ENCODE measurements at places on chromosomes 7 and 10.

GRCh38 chr10:69470463-69471384 is 19.5 kb downstream of the TSPAN15 start:
- H3K27me3 ChIP-seq: no peaks in the 10 kb centered on the region
- H3K36me3 ChIP-seq: no peaks in the 10 kb centered on the region
- peak overlapping the region; percentile 82 for H3K27ac ChIP-seq
- peaks cover 67% of the 10 kb centered on the region for H3K4me1 ChIP-seq
- H3K4me3 ChIP-seq: peak overlapping the region; percentile 3
- DNase-seq: no peak

GRCh38 chr10:71653044-71653443 is 66.5 kb downstream of the C10orf105 start:
- H3K4me3 ChIP-seq: no peak overlapping the region
- H3K4me1 ChIP-seq: no peaks in the 10 kb centered on the region
- DNase-seq: no peak
- no peak overlapping the region for H3K27ac ChIP-seq
- peaks cover 16% of the 10 kb centered on the region for H3K27me3 ChIP-seq

GRCh38 chr7:22426463-22427094 is 69.6 kb upstream of the RAPGEF5 start:
- peaks cover 18% of the 10 kb centered on the region for H3K4me1 ChIP-seq
- H3K27me3 ChIP-seq: no peaks in the 10 kb centered on the region
- no peak overlapping the region for H3K4me3 ChIP-seq
- DNase-seq: no peak
- H3K27ac ChIP-seq: no peak overlapping the region

DNA sequence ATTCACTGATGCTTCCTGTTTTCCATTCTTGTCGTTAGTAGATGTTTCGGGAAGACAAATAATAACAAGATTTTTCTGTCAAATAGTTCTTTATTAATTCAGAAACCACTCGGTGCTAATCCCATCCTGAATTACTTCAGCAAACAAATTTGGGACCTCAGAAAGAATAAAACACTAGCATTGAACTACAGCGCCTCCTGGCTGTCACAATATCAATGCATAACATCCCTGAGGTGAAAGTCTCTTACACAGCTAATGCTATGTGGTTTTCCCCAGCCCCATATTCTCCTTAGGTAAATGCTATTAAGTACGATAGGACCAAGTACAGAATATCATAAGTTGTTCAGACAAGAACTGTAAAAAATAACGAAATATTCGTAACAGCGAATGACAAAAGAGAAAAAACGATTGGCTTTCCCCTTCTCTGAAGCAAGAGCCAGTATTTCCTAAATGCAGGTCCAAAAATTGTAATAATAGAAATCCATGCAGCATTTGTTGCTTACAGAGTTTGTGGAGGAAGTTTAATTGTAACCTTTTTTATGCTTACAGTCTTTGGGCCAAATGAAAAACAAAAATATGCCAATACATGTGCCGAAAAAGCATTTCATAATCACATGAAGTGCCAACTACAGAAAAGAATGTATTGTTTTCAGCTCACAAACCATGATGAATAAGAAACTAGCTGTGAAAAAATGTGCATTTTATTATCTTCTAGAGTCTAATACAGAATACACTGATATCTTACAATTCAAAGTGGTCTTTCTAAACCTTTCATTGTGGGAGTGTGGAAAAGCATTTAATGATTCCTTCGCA is 47.3 kb downstream of the MYPN start:
- no peak for DNase-seq
- H3K4me3 ChIP-seq: no peak overlapping the region
- H3K27ac ChIP-seq: no peak overlapping the region

DNA sequence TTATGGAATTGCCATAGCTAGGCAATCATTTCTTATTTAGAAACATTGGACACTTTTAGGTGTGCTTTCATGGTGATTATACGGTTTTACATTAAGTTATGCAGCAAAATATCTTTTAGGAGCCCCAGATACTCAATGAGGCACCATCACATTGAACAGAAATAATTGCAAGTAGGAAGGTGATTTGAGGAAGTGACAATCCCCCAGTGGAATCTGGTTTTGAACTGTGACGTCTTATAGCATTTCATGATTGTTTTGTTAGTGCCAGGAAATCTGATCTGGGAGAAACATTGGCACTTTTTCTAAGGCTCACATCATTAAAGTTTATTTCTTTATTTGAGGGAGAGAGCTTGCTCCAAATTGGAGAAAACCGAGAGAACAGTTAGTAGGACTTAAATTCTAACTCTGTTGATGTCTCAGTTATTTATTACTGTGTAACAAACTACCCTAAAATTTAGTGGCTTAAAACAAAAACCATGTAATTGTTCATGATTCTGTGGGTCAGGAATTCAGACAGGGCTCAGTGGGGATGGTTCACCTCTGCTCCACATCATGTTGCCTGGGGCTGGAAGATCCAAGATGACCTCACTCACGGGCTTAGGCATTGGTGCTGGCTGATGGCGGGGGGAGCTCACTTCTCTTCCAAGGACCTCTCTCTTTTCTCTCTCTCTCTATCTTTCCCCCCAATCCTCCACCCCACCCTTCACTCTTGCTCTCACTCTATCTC is 78.2 kb upstream of the STEAP1B start:
- peaks cover 46% of the 10 kb centered on the region for H3K4me1 ChIP-seq
- no peaks in the 10 kb centered on the region for H3K36me3 ChIP-seq
- peaks cover 1% of the 10 kb centered on the region for H3K27me3 ChIP-seq
- DNase-seq: no peak
- H3K27ac ChIP-seq: peak overlapping the region; percentile 91
- no peak overlapping the region for H3K4me3 ChIP-seq

DNA sequence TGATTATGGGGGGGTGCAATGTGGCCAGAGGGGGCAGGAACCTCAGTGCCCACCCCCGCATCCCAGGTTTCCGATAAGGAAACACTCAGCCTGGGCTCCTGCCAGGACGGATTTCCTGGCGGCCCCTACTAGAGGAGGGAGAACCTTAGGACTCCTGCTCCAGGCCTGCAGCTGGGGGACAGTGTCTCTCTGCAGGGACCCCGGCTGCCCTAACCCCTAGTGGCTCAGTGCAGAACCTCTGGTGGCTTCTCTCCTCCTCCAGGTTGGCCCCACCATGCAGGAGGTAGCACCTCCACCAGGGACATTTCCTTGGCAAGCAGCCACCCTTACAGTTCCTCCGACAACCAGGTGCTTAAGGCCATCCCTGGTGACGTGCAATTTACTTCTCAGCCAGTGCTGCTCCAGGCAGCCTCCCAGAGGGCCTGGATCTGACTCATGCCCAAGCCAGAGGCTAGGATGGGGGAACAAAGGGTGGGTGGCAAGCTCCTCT is 31.9 kb downstream of the SH2B2 start:
- H3K4me3 ChIP-seq: no peak overlapping the region
- H3K27me3 ChIP-seq: peaks cover 2% of the 10 kb centered on the region
- no peak overlapping the region for H3K27ac ChIP-seq
- DNase-seq: no peak
- no peaks in the 10 kb centered on the region for H3K4me1 ChIP-seq
- H3K36me3 ChIP-seq: no peaks in the 10 kb centered on the region

GRCh38 chr7:136687693-136688322 is 180.6 kb upstream of the CHRM2 start:
- H3K4me1 ChIP-seq: peaks cover 15% of the 10 kb centered on the region
- H3K4me3 ChIP-seq: no peak overlapping the region
- peaks cover 2% of the 10 kb centered on the region for H3K27me3 ChIP-seq
- no peak overlapping the region for H3K27ac ChIP-seq
- H3K36me3 ChIP-seq: no peaks in the 10 kb centered on the region
- DNase-seq: no peak

GRCh38 chr7:151309311-151309710 is 32.3 kb upstream of the NUB1 start:
- no peak for DNase-seq
- H3K27ac ChIP-seq: no peak overlapping the region
- no peaks in the 10 kb centered on the region for H3K36me3 ChIP-seq

GRCh38 chr10:489330-489729 is 200.1 kb downstream of the DIP2C start:
- no peak overlapping the region for H3K4me3 ChIP-seq
- H3K27ac ChIP-seq: no peak overlapping the region
- peaks cover 3% of the 10 kb centered on the region for H3K36me3 ChIP-seq
- DNase-seq: no peak
- H3K27me3 ChIP-seq: no peaks in the 10 kb centered on the region

- H3K4me1 ChIP-seq: peaks cover 9% of the 10 kb centered on the region
- no peaks in the 10 kb centered on the region for H3K27me3 ChIP-seq
- H3K4me3 ChIP-seq: no peak overlapping the region
- no peak for DNase-seq
- H3K36me3 ChIP-seq: peaks cover 22% of the 10 kb centered on the region
- no peak overlapping the region for H3K27ac ChIP-seq
Observed at GRCh38 chr10:102656791-102657371, 12.6 kb downstream of the TRIM8 start.

DNA sequence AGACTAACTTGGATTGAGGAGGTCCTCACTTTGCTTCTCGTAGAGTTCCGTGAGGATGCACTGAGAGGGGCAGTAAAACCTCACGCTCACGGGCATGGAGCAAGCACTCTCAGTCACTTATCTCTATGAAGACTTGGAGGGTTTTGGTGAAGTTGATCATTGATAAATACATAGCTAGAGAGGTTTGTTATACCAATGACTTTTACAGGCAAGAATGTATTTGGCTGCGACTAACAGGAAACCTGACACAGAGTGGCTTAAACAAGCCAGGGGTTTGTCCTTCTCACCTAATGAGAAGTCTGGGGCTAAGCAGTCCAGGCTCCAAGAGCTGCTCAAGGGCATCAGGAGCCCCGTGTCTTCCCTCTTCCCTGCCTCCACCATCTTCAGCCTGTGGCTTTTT is 6.1 kb downstream of the BICC1 start:
- H3K4me1 ChIP-seq: peaks cover 59% of the 10 kb centered on the region
- H3K27me3 ChIP-seq: no peaks in the 10 kb centered on the region
- peak overlapping the region; percentile 67 for H3K27ac ChIP-seq
- H3K4me3 ChIP-seq: no peak overlapping the region

DNA sequence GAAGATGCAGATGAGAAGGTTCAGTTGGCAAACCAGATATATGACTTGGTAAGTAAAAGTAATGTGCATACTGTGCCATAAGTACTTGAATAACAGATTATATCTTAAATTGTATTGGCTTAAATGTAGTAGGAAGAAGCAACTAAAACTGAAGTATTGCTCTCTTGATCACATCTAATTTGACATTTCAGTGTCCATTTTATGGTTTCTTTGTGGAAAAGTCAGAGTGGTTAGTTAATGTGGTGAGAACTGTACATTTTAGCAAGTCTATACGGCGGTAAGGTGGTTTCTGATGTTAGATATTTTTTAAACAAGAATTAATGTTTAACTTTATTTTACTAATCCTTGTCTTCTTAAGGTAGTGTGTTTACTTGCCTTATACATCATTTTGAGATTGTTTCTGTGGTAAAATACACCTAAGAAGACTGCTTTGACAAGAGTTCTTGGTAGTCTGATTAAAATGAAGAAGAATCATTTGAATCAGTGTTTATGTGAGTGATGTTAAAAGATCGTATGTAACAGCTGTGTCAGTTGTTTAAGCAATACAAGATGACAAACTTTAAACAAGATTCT is 5.1 kb downstream of the ING3 start:
- H3K27me3 ChIP-seq: no peaks in the 10 kb centered on the region
- H3K4me1 ChIP-seq: peaks cover 11% of the 10 kb centered on the region
- H3K27ac ChIP-seq: no peak overlapping the region
- H3K4me3 ChIP-seq: no peak overlapping the region
- H3K36me3 ChIP-seq: peaks cover 8% of the 10 kb centered on the region

DNA sequence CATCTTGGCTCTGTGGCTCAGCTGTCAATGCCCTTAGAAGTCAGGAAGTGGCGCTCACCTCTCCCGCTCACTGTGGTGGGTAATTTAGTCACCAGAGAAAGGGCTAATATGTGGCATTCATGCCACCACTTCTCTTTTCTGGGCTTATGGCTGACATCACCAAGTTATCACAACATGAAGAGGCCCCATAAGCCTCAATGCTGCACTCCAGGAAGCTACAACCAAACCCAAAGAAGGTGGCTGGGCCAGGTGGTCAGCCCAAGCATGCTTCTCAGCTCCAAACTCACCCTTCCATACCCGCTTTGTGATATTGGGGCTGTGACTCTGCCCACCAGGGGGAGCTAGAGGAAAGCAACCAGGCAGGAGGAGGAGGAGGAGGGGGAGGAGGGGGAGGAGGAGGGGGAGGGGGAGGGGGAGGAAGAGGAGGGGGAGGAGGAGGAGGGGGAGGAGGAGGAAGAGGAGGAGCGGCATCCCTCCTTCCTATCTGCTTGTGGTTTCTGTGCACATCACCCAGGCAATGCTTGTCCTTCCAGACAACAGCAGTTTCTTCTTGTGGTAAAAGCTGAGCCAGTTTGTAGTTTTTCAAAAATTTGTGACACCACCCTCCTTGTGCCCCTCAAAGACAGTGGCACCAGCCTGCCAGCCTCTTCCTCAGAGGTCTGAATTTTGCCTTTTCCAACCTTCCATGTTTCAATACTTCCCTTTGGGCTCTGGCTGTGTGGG is 42.1 kb downstream of the CYP26A1 start:
- no peak overlapping the region for H3K27ac ChIP-seq
- no peaks in the 10 kb centered on the region for H3K36me3 ChIP-seq
- no peak overlapping the region for H3K4me3 ChIP-seq
- H3K27me3 ChIP-seq: peaks cover 19% of the 10 kb centered on the region

- peaks cover 27% of the 10 kb centered on the region for H3K4me1 ChIP-seq
- no peaks in the 10 kb centered on the region for H3K27me3 ChIP-seq
- no peak for DNase-seq
- no peaks in the 10 kb centered on the region for H3K36me3 ChIP-seq
- H3K4me3 ChIP-seq: no peak overlapping the region
Observed at GRCh38 chr10:16835228-16835627, 18.0 kb upstream of the RSU1 start.

DNA sequence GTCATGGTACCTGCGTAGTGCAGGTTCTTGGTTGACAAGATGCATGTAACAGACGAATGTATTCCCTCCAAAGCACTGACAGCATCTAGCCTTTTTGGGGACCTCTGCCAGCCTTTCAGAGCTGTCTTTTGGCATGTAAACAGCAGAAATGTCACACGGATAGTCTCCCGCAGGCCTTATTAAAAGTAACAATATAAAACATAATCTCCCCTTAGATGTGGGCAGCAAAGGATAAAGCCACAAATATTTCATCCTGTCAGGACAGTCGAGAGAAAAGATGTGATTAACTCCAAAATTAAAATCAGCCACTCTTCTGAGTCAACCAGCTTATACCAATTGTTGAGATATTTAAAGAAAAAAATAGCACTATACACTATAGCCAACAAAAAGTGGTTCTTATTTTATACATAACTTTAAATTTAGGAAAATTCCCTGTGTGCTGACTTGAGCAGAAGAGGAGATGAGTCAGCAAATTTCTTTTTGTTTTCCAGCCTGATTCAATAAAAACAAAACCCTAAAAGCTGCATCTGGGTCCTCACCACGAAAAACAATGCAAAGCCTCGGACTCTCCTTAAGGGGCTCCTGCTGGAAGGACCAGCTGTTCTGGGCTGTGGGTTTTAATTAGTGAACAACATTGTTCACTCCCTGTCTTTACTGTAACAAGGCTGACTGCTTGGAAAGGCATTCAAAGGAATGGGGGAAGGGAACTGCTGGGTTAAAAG is 240.2 kb downstream of the ADAM12 start:
- peaks cover 3% of the 10 kb centered on the region for H3K4me1 ChIP-seq
- no peak overlapping the region for H3K27ac ChIP-seq
- H3K27me3 ChIP-seq: no peaks in the 10 kb centered on the region
- no peak for DNase-seq
- H3K4me3 ChIP-seq: peak overlapping the region; percentile 17

GRCh38 chr10:92541583-92541982 is 32.3 kb downstream of the IDE start:
- DNase-seq: no peak
- peaks cover 20% of the 10 kb centered on the region for H3K4me1 ChIP-seq
- H3K27me3 ChIP-seq: no peaks in the 10 kb centered on the region
- no peaks in the 10 kb centered on the region for H3K36me3 ChIP-seq
- no peak overlapping the region for H3K4me3 ChIP-seq
